ENCODE measurements at places on chromosomes 12 and 14. TPM values are rescaled to one million over a fixed set of nuclear protein-coding genes. Genes with fewer than 3 reads are reported as not detected.

Gene TOGARAM1
- 12.5 TPM for total RNA-seq

DNA sequence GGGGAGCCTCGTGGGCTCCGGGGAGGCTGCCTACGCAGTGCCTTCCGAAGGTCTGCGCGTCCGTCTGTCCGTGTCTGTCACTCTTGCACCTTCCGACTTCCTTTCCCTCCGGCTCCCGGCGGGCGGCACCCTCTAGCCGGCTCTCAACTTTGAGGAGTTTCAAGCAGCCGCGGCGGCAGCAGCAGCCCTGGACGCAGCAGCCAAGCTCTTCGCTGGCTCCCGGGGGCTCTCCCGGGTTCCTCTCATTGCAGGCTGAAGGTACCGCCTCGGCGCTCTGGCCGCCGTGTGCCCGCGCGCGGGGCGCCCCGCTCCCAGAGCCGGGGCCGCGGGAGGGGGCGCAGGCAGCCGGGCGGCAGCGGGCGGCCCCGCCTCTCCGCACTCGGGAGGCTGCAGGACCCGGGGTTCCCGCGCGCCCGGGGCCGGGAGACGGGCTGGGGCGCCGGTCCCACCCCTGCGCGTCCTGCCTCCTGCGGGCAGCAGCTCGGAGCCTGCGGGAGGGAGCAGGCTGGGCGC, at the start of the genes AMIGO2 and PCED1B:
TSS of gene AMIGO2 (minus strand) at position 492 of the 513 bp plus-strand sequence. CDS start 957 bp downstream, outside the sequence.
TSS of gene PCED1B (plus strand) at position 154 of the 513 bp plus-strand sequence. CDS start 155,443 bp downstream, outside the sequence.
- peak; percentile 75 for DNase-seq

Gene TMEM179
- total RNA-seq: not detected

DNA sequence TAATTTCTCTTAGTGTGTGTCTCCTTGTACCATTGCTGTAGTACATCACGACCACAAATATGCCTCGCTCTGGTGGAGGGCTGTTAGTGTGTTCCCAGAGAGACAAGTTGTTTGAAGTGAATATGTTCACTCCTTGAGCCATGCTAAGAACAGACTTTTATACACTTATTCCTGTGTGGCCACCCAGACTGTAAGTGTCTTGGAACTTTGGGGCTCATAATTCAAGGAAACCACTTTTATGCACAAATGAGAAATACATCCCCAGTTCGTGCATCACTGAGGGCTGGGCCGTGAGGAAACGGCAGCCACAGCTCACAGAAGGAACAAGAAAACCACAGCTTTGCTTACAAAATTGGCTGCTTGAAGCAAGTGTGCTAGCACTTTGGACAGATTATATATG, 362.2 kb upstream of the DDHD1 start:
- no peak for DNase-seq

- peak; percentile 52 for DNase-seq
Observed at GRCh38 chr14:99174081-99174769, 97.8 kb downstream of the BCL11B start.

DNA sequence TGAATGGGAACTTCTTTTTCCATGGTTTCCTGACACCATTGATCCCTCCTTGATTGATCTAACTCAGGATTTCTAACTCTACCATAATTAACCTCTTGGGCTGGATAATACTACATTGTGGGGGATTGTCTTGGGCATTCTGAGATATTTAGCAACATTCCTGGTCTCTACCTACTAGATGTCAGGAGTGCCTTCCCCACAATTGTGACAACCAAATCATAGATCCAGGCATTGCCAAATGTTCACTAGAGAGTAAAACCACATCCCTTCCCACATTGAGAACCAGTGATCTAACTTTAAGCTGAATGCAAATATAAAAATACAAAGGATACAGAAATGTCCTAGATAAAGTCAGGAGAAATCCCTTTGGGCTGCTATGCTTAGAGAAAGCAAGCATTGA, 36.9 kb upstream of the CCDC198 start:
- no peak for DNase-seq

DNA sequence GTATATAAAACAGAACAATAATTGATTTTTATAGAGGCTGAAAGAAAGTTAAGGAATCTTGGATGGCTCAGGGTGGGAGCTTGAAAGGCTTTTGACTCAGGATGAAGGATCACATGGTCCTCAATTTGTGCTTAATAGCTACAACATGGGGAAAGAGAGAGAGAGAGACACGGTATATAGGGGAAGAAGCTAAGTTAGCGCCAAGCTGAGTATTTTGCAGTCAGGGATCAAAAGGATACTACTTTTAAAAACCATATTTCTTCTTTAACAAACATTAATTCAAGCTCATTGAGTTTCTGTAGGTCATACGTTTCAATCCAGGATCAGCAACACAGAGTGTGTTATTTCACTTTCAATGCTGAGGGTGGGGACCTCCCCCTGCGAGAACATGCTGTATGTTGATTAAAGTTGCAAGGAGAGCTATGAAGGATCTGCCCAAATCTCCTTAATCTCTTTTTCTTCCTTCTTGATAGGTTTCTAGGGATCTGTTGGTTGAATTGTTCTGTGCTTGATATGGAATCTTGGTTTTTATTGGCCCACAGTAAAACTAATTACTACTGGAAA, 133.1 kb upstream of the NUDT4 start:
- no peak for DNase-seq

GRCh38 chr12:43221216-43221615, 330.8 kb downstream of the ADAMTS20 start:
- no peak for DNase-seq

Gene ADSS1
- 2.8 TPM for total RNA-seq

Gene KCNC2
- 0.21 TPM for total RNA-seq

GRCh38 chr12:96414637-96415036, 14.4 kb upstream of the CDK17 start:
- no peak for DNase-seq

Gene BRI3BP
- total RNA-seq: 25.0 TPM

Gene RNASE1
- total RNA-seq: 97.1 TPM

DNA sequence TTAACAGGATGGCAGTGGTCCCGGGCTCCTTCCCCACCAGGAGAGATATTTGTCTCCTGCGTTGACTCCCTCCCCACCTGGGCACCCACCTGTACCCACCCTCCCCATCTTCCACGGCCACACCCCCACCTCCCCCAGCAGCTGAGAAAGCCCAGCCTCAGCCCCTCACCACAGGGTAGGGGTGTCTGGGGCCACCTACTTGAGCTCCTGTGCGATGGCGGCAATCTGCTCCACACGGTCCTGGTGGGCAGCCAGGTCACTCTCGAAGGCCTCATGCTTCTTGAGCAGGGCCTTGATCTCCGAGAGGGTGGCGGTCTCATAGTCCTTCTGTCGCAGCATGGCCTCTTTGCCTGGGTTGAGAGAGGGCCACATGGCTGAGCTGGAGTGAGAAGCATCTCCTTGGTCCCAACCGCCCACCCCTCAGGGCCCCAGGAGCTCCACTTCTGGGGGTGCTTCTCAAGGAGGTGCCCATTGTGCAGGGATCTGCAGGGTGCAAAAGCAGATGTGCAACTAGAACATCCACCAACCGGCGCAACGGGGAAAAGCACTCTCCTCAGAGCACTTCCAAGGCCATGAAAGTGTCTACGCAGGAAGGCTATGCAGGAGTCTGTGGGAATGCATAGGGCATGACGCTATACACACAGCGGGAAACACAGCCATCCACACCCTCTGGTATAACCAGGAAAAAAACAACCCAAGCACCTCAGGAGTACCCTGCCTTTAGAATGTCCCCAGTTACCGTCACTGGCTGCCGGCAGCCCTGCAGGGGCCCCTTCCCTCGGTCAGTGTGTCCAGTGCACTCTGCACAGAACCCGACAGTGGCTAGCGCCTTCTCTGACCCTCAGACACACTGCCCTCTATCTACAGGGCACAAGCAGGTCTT, 92.6 kb upstream of the ZFP36L1 start:
- no peak for DNase-seq
